ENCODE measurements at places on chromosomes 1 and 21.

- DNase-seq = no peak
Measured at GRCh38 chr1:228162286-228163006, 3.2 kb upstream of the IBA57 start.

DNA sequence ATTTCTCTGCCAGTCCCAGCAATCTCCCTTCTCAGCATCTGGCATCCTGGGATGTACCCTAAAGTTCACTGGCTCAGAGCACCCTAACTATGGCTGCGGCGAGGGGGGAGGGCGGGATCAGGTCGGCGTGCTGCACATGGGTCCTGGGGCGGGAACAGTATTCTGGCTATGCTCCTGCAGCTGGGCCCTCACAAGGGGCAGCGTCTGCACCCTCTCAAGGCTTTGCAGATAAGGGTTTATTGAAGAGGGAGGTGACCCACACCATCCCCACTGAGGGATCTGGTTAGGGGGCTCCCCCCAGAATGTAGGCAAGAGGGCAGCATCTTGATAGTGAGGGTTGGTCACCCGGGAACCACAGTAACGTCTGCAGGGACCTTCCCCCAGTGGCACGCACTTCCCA is 44.9 kb upstream of the PCBP3 start:
- DNase-seq = no peak

- DNase-seq = no peak
Measured at GRCh38 chr1:115330480-115331013, 7.5 kb downstream of the NGF start.

DNA sequence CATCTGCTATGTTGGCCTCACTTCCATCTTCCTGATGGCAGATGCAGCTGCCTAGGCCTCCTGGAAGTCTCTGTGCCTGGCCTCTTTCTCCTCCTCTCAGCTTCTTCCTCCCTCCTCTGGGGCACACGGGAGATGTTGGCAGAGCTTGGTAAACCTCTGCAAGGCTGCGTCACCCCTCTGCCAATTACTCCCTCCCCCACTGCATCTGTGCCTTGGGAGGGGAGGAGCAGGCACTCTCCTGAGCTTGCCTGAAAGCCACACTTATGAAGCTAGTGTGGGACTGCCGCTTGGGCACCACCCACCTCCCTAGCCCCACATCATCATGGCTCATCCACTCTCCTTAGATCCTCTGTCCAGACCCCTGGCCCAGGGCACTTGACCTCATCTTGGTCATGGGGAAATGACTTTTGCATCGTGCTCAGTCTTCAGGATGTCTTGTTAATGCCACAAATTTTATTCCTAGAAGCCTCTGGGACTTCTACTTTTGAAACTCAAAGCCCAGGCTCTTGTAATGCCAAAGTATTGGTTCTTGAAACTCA is 7.3 kb upstream of the TMEM51 start:
- DNase-seq = no peak

DNA sequence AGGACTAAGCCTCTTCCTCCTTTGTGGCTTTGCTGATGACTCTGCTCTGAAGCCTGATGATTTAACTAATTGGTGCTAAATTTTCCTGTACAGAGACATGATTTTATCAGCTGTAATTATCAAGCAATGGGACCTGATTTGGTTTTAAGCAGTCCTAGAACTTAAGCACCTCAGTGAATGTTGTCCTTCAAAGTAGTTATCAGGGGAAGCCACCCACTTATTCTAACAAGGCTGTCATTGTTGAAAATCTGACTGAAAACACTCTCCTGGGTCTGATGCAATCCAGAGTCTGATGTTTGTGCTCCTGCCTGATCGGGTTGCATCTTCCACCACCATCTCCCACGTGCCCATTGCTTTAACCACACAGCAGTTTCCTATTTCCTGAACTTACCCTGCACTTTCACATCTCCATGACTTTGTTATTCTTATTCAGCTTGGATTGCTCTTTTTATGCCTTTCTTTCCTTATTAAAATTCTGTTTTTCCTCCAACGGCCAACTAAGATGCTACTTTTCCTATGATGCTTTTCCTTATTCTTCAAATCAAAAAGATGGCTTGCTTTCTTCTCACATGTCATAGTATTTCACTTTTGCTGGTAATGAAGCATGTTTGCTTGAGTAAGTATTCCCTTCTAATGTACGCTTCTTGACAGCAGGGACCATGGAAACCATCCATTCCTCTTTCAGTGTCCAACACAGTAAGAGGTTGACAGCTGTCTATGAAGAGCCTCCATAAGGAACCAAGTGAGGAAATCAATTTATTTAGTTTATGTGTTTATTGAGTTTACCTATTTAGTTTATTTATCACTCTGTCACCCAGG is 55.0 kb downstream of the S1PR1 start:
- DNase-seq = no peak

GRCh38 chr1:101262630-101263348 is 26.0 kb downstream of the S1PR1 start:
- DNase-seq = no peak

DNA sequence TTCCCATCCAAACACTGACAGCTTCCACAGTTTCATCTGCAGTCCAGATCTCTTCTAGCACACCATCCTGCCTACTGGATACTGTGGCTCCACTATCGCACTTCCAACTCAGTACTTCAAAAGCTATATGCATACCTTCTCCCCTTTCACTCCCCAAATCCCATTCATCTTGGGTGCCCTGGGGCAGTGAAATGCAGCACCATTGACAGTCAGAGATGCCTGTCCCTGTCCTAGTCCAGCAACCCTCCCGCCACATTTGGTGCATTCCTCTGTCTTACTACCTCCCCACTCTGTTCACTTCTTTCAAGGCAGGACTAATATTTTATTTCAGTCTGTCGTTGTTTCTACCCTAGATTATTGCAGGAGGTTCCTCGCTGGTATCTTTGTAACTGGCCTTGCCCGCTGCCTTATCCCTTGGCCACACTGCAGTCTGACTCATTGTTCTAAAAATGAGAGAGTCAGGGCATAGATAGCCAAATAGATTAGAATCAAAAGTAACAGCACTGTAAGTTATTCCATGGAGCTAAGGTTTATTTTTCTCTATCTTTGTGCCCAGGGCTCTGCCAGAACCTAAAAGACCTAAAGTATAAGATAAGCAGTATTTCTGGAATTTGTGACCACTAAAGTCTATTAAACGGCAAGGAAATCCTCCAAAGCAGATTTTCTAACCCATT is 96.7 kb downstream of the ESRRG start:
- DNase-seq = no peak

DNA sequence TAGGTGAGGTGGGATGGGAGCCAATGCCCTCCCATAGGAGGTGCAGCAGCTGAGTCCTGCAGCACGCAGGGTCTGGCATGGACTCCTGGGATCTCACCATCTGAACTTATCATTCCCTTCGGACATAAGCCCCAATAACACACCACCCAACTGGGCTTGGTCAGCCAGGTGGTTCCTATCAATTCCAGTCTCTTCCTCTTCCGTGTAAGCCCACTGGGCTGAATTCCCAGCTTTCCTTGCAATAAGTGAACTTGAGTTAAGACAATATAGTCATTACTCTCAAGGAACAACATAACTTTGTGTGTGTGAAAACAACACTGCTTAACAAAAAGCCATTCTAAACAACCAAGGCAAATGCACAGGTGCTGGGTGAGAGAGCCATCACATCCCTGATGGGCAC is 86.6 kb upstream of the EDN2 start:
- no peak for DNase-seq

DNA sequence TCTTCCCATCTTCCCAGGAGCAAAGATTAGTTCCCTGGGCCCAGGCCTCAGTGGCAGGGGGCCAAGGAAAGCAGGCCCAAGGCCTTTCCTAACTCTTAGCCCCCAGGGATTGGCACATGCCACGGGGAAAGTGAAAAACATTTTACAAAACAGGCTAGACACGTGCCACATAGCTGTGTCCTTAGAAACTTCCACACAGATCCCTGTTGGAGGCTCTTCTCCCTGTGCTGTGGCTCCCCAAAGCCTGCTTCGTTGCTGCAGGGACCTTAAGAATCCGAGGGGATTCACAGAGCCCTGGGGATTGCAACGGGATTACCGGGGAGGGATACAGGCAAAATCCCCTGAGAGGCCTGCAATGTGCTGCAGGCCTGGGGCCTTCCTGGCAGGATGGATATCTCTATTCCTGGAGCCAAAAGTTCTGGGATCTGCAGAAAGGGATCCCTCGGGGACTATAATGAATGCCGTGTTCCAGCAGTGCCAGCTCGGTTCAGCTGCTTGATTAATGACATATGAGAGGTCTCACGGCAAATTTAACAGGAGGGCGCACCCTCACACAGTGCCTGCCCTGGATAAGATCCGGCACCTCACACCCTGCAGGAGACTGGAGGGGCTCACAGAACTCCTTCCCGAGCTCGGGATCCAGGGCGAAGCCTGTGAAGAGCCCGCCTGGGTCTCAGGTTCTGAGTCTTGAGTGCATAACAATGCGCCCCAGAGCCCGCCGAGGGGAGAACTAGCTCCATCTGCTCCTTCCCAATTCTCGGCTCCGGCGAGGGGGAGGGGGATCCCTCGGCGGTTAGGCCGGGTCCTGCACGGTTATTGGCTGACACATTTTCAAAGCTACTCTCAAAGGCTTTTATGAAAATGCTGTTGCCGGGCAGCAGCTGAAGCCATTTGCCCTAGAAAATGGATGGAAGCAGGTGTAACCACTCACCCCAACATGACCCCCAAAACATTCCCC is 15.3 kb upstream of the RGS8 start:
- DNase-seq = no peak

DNA sequence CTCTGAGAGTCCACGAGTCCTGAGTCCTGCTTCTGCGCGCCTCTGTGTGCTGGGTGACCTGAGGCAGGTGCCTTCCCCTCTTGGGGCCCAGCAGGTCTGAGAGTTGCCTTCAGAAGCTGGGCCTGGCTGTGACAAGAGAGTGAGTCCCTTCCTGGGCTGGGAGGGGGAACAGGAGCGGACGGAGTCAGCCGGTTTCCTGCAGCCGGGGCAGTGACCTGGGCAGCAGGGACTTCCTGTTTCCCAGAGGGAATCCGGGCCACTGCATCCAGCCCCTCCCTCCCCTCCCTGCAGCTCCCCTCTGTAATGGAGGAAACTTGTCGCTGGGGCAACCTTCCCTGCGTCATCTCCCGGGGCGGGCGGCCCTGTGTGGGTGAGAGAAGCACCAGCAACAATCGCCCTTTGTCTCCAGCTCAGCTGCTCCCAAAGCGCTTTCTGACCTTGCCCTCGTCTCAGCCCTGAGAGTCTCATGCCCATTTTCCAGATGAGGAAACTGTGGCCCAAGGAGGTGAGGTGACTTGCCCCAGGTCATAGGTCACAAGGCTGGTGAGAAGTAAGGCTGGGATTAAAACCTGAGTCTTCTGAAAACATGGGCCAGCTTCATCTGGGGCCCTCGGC is 61.1 kb downstream of the SDC3 start:
- no peak for DNase-seq

DNA sequence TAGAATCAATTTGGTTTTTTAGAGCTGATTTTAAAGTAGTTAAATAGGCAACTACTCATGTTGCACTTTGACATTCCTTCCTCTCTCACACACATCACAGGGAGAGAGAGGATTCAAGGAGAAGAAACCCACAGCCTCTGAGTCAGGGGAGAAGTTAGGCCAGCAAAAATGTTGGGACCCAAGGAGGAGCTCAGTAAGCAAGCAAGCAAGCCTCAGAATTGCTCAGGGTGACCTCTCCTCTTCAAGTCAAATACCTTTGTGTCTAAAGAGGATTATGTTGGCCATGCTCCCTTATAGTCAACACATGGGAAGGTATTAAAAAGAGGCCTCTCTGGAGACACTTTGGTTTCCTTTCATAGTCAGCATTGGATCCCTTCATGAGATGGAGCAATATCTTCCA is 80.5 kb upstream of the WARS2 start:
- no peak for DNase-seq

- no peak for DNase-seq
Measured at GRCh38 chr1:3883194-3883925, 16.7 kb downstream of the C1orf174 start.

GRCh38 chr1:3399732-3400131 is 54.7 kb upstream of the ARHGEF16 start:
- no peak for DNase-seq

GRCh38 chr1:6071219-6071618 is 25.5 kb downstream of the KCNAB2 start:
- DNase-seq = no peak

- DNase-seq = no peak
Measured at GRCh38 chr1:245404527-245404926, 249.7 kb downstream of the KIF26B start.

GRCh38 chr1:3140437-3140836 is 71.4 kb downstream of the PRDM16 start:
- DNase-seq = no peak

GRCh38 chr1:41730806-41731205 is 187.9 kb downstream of the HIVEP3 start:
- DNase-seq = no peak

All from NCI-H2081 treated with DMSO at 0.1 percent for 48 hours (cell line).